ENCODE measurements at places on chromosomes 13 and 19.

GRCh38 chr19:42270346-42271044 lies 1.4 kb downstream of the CIC start:
- DNase-seq: no peak

GRCh38 chr13:99063952-99064351 lies 86.1 kb upstream of the DOCK9 start:
- DNase-seq: no peak

GRCh38 chr19:5246554-5247155 lies 94.0 kb downstream of the PTPRS start:
- no peak for DNase-seq

DNA sequence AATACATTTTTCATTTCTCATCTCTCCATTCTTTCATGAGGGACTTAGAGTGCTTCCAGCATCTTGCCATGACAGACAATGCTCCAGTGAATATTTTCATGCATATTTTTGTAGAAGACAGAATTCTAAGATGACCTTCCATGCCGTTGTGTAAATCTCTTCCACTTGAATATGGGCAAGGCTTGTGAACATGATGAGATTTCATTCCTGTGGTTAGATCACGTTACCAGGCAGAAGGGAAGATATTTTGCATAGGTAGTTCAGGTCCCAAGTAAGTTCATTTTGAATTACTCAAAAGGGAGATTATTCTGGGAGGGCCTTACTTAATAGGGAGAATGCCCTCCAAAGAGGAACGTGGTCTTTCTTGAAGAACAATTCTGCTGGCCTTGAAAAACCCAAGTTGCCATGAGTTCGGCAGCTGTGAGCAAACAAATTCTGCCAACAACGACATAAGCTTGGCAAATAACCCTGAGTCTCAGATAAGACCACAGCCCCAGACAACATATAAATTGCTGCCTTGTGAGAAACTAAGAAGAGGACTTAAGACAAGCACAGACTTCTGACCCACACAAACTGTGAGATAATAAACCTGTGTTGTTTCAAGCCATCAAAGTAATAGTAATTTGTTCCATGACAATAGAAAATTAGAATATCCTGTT lies 400.5 kb upstream of the GPC6 start:
- no peak for DNase-seq

DNA sequence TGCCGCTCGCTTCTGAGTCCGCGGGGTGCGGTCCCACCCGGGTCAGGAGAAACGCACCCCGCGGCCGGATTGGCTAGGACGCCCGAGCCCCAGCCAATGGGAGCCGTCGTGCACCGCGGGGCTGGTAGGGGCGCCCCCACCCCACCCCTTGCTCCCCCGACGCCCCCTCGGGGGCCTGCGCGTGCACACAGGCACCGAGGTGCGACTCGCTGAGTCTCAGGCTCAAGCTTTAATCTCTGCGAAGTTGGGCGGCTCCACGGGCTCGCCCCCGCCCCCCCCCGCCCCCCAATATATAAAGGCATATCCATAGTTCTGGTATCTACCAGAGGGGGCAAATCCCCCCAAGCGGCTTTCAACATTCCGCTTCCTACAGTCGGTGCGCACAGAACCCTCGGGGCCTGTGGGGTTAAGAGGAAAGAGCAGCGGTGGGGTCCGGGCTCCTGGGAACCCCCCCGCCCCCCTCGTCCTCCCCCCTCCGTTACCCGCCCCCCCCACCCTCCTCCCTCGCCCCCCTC lies at the start of gene COX6B2:
TSS of gene COX6B2 (minus strand) at position 22 of the 515 bp plus-strand sequence. CDS start 198 bp downstream, outside the sequence.
- no peak for DNase-seq

GRCh38 chr19:39971380-39972035 lies 543 bp downstream of the PSMC4 start:
- no peak for DNase-seq

- no peak for DNase-seq
These were observed 39.0 kb downstream of the SMIM24 start for GRCh38 chr19:3441089-3441985.

- no peak for DNase-seq
These were observed 196.6 kb upstream of the GPR12 start for GRCh38 chr13:26957182-26957581.

GRCh38 chr13:109818886-109819285 lies 32.5 kb upstream of the IRS2 start:
- DNase-seq: no peak

- no peak for DNase-seq
These were observed 881.4 kb downstream of the UQCRFS1 start for GRCh38 chr19:28331596-28331995.

DNA sequence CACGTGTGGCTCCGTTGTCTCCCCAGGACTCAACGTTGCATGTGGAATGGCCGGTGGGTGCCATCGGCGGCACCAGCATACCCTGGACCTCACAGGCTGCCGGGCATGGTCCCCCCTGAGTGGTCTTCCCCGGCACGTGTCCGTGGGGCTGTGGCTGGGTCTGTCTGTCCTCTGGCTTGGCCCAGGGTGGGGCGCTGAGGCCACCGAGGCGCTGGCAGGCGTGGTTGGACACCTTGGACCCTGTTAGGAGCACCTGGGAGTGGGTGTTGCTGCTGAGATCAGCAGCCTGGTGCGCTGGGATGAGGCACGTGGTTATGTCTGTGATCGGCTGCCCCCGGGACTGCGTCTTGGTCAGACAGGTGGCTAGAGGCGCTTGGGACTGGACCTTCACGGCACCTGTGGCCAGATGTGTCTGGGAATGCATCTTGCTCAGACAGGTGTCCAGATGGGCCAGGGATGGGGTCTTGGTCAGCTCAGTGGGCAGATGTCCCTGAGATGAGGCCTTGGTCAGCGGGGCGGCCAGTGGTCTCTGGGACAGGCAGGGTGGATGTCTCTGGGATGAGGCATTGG lies 9.2 kb downstream of the IQCN start:
- no peak for DNase-seq

DNA sequence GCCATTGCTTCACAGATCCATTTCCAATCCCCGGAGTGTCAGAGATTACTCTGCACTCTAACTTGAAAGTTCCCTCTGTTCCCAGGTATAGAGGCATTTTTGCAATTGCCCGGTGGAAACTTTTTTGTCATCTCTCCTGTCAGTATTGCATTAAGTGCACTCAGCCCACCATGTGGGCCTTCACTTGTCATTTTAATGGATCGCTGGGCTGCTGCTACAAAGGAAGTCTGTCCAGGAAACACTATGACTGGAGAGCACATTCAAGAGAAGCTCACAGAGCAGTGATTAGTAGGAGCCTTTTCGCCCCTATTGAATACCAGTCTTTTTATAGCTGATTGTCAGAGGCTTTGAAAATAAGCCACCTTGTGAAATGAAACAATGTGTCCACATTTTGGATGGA lies 180.9 kb downstream of the B3GLCT start:
- no peak for DNase-seq

- no peak for DNase-seq
These were observed 32.8 kb downstream of the TINCR start for GRCh38 chr19:5534787-5535586.

DNA sequence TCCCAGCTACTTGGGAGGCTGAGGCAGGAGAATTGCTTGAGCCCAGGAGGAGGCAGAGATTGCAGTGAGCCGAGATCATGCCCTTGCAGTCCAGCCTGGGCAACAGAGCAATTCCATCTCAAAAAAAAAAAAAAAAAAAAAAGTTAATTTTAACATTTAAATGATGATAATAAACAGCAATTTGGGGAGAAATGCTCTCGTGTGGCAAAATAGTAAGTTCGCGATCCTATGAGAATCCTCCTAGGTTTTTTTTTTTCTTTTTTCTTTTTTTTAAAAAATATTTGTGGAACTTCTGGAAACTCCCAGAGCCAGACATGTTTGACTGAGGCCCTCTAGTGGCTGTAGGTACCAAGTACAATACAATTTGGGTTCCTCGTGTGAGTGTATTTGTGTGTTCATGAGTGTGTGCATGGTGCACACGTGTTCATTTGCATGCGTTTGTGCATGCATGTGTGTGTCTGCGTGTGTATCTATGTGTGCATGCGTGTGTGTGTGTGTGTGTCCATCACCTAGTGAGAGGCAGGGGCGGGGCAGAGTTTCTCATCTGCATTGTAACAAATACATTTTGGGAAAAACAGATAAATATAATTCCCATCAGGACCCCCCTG lies 31.2 kb downstream of the TMPRSS9 start:
- peak; percentile 42 for DNase-seq

DNA sequence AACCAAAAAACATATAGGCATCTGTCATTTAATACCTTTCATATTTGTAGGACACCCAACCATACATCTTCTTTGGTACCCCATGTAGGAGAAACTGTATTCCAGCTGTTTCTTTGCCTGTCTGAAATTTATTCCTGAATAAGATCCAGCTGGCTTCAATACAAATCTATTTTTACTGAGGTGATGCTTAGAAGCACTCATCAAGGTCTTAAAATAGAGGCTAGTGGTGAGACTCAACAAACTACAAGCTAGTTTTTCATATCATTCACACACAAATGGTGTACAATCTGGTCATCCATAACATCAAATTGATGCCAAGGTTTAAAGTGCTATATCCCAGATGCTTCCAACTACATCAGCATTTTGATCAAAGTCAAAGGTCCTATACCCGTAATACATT lies 1071.3 kb upstream of the MIR17HG start:
- no peak for DNase-seq
